ENCODE measurements at places on chromosomes 3 and 15.
A peak's percentile ranks its signal among the peaks of the same experiment; 100 is the strongest.

DNA sequence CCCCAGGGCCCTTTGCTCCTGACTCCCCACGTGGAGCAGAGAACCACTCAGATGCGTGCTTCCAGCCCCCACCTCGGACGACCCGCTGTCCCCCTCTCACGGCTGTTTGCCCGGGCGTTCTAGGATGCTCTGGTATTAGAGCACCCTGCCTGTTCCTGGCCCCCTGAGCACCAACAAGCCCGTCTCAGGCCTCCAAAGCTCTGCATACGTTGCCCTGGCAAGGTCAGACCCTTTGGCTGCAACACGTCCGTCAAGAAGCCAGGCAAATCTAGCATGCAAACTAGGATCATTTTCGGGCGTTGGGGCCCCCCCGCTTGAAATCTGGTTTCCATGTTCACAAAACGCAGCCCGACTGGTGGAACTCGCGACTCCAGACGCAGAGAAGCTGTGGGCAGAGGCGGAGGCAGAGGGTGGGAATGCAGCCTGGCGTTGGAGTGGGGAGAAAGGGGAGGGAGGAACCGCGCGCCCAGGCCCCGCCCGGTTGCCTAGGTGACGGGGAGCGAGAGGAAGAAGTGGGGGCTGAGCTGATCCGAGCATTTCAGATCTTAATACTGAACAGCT, 86.2 kb upstream of the PIAS1 start:
- no peak for DNase-seq

DNA sequence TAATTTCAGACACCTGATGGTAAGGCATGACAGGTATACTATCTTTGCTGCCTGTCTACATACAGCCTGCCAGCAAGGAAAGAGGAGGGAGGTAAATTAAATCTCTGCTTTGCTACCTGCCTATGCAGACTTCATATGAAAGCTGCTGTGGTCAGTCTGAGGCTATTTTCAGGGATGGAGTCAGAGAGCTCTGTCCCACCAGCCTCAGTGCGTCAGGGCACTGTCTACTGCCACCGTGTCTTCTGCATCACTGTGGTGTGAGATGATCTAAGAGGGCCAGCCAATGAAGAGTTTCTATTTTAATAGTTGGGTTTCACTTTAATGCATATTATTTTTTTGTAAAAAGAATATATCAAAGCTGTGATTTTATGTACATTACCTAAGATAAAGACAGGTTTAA, 125.6 kb downstream of the CADPS start:
- DNase-seq = no peak

DNA sequence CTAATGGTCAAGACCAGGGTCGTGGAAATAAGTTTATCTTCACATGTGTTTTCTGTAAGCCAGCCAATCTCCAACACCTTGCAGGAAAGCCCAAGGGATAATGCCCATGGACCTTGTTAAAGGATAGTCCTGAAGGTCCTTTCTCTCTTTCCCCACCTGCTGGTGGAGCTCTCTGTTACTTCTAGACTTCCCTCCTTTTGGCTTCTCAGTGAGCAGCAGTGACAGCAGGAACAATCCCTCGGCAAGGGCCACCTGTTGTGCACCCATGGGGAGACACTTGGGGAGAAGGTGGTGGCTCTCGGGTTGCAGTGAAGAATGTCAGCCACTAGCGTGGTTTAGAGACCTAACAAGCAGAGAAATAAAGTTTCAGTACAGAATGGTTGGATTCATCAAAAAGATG, 84.0 kb upstream of the OSBPL11 start:
- DNase-seq = no peak

GRCh38 chr3:143849854-143850549, 1.7 kb upstream of the SLC9A9 start:
- DNase-seq = peak; percentile 7

GRCh38 chr3:130820976-130821375, 72.9 kb upstream of the ATP2C1 start:
- no peak for DNase-seq

DNA sequence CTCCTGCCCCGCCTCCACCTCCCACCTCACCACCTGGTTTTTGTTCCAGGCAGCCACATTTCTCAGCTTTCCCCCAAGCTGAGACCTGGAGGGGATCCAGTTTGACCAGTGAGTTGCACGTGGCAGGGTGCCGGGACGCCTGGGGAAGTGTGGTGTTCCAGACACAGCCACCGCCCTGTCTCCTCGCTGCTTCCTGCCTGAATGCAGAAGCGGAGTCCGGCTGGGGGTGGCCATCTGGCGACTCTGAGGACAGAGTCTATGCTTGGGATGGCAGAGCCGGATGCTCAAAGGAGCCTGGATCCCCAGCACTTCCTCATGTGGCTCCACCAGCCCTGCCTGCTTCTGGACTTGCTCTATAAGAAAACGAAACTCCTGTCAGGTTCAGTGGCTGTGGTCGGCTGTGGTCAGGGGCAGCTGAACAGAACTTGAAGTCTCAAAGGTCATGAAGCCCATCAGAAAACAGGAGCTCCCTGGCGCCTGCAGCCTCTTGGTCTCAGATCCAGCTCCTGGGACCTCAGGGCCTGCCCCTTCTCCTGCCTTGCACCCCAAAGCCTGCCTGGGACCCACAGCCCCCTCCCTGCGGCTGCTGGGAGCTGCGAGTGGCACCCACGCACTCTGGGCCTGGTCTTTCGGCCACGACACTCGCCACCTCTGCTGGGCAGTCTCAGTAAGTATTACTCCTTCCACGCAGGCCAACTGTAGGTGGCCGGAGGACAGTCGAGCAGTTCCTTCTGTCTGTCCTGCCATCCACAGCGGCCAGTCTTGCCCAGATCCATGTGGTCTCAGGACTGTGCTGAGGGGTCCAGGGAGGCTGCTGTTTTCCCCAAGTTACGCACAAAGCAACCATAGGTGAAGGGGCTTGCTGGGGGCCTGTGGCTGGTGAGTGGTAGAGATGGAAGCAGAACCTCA, 112.8 kb upstream of the MEF2A start:
- DNase-seq = peak; percentile 22

DNA sequence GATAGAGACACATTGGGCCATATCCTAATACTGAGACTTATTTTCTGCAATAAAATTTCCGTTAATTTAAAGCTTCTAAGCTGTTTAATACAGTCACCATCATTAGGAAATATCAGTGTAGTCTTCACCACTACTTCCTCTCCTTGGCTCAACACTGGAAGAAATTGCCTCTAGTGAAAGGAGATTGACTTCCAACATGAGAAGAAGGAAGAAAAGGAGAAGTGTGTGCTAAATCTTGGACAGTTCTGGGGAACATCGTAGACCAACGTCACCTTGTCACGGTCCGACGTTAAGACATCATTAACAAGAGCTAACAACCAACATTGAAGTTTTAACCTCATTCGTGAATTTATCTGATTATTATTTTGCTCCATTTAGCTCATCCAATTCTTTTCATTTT, 987.0 kb upstream of the CFAP20DC start:
- DNase-seq = no peak

DNA sequence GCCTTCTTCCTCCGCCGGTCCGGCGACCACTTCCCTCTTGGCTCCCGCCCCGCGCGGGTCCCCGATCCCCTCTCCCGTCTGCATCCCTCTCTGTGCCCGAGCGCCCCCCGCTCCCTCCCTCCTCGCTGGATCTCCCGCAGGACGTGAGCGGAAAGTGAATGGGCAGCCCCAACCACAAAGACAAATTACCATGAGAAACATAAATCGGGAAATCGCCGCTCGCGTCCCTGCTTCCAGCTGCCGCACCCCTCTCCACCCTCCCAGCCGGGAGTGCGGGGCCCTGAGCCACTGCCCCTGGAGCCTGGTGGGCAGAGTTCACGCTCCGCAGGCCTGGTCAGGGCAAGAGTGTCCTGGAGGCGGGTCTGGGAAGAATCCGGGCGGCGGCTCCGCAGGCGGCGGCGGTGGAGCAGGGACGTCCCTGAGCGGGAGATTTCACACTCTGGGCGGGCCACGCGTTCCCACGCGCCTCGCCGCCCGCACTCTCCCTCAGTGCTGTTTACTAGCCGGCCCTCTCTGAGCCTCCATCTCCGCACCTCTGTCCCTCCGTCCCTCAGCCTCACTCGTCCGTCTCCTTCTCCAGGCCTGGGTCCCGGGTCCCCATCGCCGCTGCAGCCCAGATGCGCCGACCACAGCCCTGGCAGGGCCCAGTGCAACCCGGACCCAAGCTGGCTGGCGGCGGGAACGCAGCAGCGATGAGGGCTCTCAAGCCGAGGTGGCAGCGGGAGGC, 835 bp downstream of the SEMA5B start:
- no peak for DNase-seq

DNA sequence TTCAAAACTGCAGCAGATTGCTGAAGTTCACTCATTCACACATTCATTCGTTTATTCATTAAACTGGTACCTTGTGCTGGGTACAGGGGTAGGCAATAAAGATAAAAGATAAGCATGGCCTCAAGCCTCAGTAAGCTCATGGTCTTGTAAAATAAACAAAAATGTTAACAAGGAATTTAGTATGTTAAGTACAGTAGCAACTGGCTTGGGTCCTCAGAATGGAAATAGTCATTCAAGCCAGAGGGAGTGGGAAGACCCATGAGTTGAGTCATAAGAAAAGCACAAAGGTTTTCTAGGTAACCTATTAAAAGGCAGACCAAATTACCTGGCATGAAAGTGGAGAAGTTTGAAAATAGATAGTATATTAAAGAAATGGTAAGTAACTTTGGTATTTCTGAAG, 163.3 kb downstream of the CDIN1 start:
- DNase-seq = no peak

- no peak for DNase-seq
These were observed 154.0 kb upstream of the GOLGA6L4 start for GRCh38 chr15:84081391-84082168.

GRCh38 chr15:85598718-85599398, 195.9 kb downstream of the KLHL25 start:
- no peak for DNase-seq

DNA sequence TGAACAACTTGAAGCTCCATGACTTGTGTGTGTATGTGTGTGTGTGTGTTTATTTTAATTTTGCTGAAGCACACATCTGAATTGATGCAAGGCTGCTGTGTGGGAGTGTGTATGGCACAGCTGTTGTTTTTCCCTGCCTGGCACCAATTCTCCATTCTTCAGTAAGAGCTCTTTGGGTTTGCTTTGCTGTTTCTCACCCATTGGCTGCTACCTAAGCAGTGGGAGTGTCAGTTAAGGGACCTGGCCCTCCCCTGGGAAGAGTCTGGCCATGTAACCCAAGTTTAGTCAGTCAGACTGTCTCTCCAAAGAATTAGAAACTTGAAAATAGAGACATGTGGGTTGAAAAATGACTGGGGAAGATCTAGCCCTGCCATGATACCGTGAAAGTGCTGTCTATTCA, 126.2 kb upstream of the SYNPR start:
- no peak for DNase-seq

DNA sequence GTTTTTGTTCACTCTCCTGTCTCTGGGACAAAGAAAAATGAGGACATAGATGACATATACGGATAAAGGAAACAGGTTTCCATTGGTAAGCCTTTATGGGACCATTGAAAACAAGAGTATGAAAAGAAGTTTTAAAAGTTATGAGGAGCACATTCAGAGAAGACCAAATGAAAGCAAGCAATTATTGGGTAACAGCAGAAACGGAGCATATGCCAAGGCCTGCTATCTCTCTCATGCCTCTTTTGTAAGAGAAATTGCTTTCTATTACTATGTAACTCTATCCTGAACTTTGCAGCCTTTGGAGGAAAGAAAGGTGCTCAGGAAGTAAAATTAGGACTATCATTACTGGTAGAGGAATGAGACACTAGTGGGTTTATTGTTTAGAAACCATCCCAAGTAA, 14.9 kb upstream of the DPH6 start:
- no peak for DNase-seq

DNA sequence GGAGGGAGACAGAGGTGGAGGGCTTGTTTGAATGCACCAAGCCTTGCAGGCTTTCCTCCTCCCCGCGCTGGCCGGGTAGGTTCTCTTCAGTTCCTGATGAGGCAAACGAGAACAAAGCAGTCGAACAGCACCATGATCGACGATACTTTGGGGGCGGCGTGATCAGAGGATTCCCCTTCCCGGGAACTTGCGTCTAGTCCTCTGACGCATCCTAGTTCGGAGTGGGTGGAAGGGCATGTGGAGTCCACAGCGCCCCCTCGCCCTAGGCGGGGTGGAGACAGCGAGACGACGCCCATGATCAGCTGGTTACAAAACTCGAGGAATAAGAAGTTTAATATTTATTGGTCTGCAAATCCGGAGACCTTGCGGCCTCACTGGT, 452 bp upstream of the SV2B start:
- DNase-seq = peak; percentile 3

DNA sequence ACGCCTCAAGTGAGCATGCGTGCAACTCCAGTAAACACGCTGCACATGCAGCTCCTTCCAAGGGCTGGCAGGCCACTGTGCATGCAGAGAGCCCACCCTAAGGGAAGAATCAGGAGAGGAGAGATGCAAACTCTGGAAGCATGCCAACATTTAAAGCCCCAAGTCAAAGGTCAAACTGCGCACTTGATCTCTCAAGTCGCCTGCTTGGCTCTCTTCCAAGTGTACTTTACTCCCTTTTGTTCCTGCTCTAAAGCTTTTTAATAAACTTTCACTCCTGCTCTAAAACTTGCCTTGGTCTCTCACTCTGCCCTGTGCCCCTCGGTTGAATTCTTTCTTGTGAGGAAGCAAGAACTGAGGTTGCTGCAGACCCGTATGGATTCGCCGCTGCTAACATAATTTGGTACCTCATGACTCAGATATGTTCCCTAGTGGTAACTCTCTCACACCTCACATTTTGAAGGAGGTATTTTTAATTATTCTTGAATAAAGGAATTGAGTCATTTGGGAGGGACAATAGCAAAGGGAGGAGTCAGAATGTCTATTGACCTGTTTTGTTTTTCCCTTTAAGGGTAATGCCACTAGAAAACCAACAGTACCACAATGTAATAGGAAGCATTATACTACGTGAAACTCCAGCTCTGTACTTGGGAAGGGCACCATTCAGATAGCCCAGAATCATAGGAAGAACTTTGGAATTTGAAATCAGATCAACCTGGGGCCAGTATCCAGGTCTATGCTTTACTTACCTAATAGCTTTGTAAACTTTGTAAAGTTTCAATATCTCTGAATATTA, 19.6 kb upstream of the DGKG start:
- no peak for DNase-seq

DNA sequence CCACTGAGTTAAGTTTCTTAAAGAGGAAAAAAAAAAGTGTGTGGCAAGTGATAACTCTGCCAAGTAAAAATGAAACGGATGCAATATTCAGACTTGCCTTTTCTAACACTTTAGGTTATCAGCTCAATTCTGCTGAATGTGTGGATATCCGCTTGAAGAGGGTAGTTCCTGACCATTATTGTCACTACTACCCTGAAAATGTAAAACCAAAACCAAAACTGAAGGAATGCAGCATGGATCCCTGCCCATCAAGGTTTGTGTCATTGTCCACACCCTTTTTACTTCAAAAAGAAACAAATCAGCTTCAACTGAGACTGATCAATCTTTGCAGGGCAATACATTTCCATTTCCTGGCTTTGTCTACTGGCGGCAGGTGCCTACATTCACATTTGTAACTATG, 236.1 kb downstream of the ADAMTSL3 start:
- no peak for DNase-seq

GRCh38 chr15:40053831-40054604, 15.0 kb upstream of the SRP14 start:
- DNase-seq = no peak

- no peak for DNase-seq
These were observed 3.6 kb downstream of the ZBTB38 start for GRCh38 chr3:141371882-141372281.

Measured in CD4-positive, alpha-beta T cell treated with Interleukin-10 for 1 hour (primary cell).